ENCODE measurements at places on chromosomes 5 and 9. TPM values are rescaled to one million over a fixed set of nuclear protein-coding genes. Genes with fewer than 3 reads are reported as not detected.

SVEP1 gene
- 32.6 TPM for total RNA-seq

DNA sequence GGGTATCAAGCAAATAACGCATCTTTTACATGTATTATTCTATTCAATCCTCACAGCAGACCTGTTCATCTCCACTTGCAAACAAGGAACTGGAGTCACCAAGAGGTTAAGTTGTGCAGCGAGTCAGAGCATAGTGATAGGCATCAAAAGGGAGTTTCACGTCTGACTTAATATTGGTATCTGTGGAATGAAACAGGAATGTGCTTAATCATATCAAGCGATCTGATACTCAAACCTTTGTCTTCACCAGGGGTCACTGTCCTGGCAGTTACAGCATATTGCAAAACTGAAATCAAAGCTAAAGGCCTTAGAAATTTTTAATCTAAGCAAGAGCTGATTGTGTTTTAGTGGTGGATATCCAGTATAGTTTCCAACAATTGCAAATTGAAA, 271.6 kb downstream of the PLK2 start:
- H3K36me3 ChIP-seq, result no peaks in the 10 kb centered on the region
- DNase-seq, result no peak
- no peaks in the 10 kb centered on the region for H3K27me3 ChIP-seq
- no peaks in the 10 kb centered on the region for H3K4me1 ChIP-seq

- peak; percentile 74 for DNase-seq
- H3K27ac ChIP-seq, result peak within 1 kb of the TSS; percentile 89
- H3K4me1 ChIP-seq, result no peaks in the 10 kb centered on the region
- H3K36me3 ChIP-seq, result no peaks in the 10 kb centered on the region
- H3K4me3 ChIP-seq, result no peak within 1 kb of the TSS
- no peaks in the 10 kb centered on the region for H3K27me3 ChIP-seq
Observed at GRCh38 chr9:137227054-137227852, at the start of gene RNF224. TSS of gene RNF224 (plus strand) at chr9:137227502. CDS start at chr9:137228336, 834 bp downstream.

GMCL2 gene
- not detected for total RNA-seq

CDX1 gene
- 0.43 TPM for total RNA-seq

PRSS3 gene
- 1.3 TPM for total RNA-seq

DNA sequence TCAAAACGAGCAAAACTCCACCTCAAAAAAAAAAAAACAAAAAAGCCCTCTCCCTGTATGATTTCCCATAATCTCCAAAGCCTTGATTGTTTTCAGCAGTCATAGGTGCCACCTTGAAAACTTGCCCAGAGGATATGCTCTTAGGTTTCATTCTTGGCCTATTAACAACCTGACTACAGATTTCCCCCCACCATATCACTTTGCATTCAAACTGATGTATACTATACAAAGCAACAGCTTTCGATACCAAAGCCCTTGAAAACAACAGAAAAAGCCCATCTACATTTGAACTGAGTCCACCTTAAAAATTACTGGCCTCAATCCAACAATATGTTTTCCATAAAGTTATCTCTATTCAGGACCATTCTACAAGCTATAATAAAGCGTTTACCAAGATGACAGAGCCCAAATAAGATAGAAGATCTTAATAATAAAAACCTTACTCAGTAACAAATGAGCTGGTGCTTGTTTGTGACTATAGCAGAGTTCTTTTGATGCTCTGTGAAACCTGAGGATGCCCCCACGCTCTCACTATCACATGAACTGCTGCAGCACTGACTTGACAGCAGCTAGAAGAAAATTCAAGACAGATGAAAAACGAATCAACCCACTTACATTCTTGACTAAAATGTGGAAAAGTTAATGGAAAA, 44.4 kb downstream of the FNBP1 start:
- no peak for DNase-seq
- no peak overlapping the region for H3K27ac ChIP-seq
- no peak overlapping the region for H3K4me3 ChIP-seq
- no peaks in the 10 kb centered on the region for H3K36me3 ChIP-seq

DNA sequence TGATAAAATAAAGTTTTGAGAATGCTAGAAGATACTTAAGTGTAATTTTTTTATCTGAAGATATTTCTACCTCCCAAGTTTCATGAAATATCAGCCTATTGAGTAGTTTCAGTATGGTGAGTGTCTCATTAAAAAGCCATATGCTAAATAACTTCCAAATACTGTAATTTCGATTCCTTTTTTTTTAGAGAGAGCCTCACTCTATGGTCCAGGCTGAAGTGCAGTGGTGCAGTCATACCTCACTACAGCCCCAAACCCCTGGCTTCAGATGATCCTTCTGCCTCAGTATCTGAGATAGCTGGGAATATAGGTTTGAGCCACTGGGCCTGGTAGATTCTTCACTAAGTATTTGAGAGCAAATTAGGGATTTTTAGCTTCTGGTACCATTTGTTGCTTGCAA, 24.5 kb downstream of the CDC42SE2 start:
- H3K36me3 ChIP-seq, result no peaks in the 10 kb centered on the region
- no peaks in the 10 kb centered on the region for H3K4me1 ChIP-seq
- H3K27me3 ChIP-seq, result no peaks in the 10 kb centered on the region
- no peak overlapping the region for H3K4me3 ChIP-seq
- no peak for DNase-seq

AFF4 gene
- total RNA-seq, result 103 TPM

CD14 gene
- 57.9 TPM for total RNA-seq

- no peaks in the 10 kb centered on the region for H3K4me1 ChIP-seq
- H3K27me3 ChIP-seq, result no peaks in the 10 kb centered on the region
- no peaks in the 10 kb centered on the region for H3K36me3 ChIP-seq
Observed at GRCh38 chr5:171825051-171825450, 39.4 kb downstream of the SMIM23 start.

- no peaks in the 10 kb centered on the region for H3K27me3 ChIP-seq
- no peak overlapping the region for H3K27ac ChIP-seq
- no peaks in the 10 kb centered on the region for H3K36me3 ChIP-seq
- DNase-seq, result peak; percentile 62
- H3K4me1 ChIP-seq, result peaks cover 43% of the 10 kb centered on the region
Observed at GRCh38 chr5:39815711-39816110, 390.9 kb upstream of the DAB2 start.

GRCh38 chr5:142295084-142295758, 29.6 kb downstream of the SPRY4 start:
- peak; percentile 78 for DNase-seq
- H3K27me3 ChIP-seq, result no peaks in the 10 kb centered on the region
- peak overlapping the region; percentile 41 for H3K27ac ChIP-seq
- no peak overlapping the region for H3K4me3 ChIP-seq
- no peaks in the 10 kb centered on the region for H3K4me1 ChIP-seq

DNA sequence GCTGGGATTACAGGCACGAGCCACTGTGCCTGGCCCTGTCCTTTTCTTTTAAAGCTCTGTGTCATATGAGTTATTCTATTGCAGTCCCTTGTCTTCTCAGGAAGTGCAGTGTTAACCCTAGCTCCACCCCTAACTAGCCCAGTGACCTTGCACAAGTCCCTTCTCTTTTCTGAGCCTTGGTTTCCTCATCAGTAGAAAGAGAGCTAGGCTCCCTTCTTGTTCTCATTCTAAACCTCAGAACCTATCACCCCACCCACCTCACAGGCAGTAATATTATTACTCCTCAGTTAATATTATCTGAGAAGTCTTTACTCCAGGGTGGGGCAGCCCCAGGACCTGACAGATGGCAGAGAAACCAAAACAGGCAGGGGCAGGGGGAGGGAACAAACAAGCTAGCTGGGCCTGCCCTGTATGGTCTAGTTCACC, 7.2 kb downstream of the CYFIP2 start:
- no peaks in the 10 kb centered on the region for H3K27me3 ChIP-seq
- no peaks in the 10 kb centered on the region for H3K36me3 ChIP-seq
- H3K4me1 ChIP-seq, result peaks cover 9% of the 10 kb centered on the region
- no peak overlapping the region for H3K4me3 ChIP-seq

GRCh38 chr9:123686131-123686828, 243.6 kb downstream of the DENND1A start:
- H3K4me3 ChIP-seq, result no peak overlapping the region
- no peak overlapping the region for H3K27ac ChIP-seq
- peak; percentile 79 for DNase-seq

- H3K4me3 ChIP-seq, result no peak overlapping the region
- no peaks in the 10 kb centered on the region for H3K4me1 ChIP-seq
- no peaks in the 10 kb centered on the region for H3K36me3 ChIP-seq
Observed at GRCh38 chr9:116901260-116901659, 214.2 kb downstream of the TRIM32 start.

IQGAP2 gene
- 17.7 TPM for total RNA-seq

IL12B gene
- not detected for total RNA-seq

DNA sequence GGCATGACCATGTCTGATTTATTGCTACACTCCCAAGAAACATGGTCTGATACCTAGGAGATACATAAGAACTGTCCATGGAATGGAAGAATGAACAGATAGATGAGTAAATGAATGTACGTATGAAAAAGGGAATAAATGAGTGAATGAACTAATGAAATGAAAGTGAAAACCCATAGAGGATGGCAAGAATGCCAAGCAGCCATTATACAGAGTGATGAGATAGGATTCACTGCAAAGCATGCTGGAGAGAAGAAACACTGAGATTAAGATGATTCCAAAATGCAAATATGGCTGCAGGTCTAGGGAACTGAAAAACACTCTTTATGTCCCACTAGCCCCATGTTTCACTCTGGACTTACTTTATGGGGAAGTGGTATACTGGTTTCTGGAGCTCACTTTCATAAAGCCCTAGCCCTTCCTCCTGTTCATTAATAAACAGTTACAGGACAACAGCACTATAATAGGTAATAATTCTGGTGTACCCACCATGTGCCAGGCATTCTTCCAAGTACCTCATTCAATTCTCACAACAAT, 170.3 kb upstream of the RAD23B start:
- H3K27me3 ChIP-seq, result no peaks in the 10 kb centered on the region
- no peak overlapping the region for H3K27ac ChIP-seq
- no peaks in the 10 kb centered on the region for H3K4me1 ChIP-seq
- no peak overlapping the region for H3K4me3 ChIP-seq
- DNase-seq, result no peak

COX7C gene
- total RNA-seq, result 379 TPM

ST8SIA4 gene
- total RNA-seq, result 19.1 TPM

DNA sequence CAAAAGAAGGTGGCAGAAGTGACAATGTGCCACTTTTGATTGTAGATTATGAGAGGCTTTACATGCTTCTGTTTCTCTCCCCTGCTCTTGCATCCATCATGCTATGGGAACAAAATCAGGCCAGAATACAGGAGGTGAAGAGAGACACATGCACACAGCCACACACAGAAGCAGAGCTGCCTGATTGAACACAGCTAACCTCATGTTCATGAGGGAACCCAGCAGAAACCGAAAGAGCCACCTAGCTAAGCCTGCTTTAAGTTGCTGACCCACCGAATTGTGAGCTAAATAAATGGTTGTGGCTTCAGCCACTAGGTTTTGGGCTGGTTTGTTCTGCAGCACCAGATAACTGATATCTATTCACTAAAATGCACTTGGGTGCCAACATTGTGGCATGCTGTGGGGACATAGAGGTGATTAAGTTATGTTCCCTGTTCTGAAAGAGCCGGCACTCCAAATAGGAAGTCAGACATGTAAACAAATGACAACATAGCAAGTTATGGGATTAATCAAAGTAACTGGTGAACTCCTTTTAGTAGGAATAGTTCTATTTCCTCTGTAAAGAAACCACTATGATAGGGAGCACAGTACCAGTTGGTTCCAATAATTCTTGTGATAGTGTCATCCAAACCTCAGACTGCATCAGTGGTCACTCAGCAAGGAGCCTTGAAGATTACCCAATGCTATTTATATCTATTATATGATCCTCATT, 93.6 kb upstream of the TNC start:
- DNase-seq, result peak; percentile 82
- H3K27me3 ChIP-seq, result no peaks in the 10 kb centered on the region
- H3K27ac ChIP-seq, result peak overlapping the region; percentile 33
- no peaks in the 10 kb centered on the region for H3K36me3 ChIP-seq
- H3K4me1 ChIP-seq, result no peaks in the 10 kb centered on the region

MIGA2 gene
- 22.9 TPM for total RNA-seq

GRCh38 chr9:38133595-38133994, 64.6 kb upstream of the SHB start:
- H3K4me1 ChIP-seq, result no peaks in the 10 kb centered on the region
- no peaks in the 10 kb centered on the region for H3K36me3 ChIP-seq
- no peak overlapping the region for H3K27ac ChIP-seq

DNA sequence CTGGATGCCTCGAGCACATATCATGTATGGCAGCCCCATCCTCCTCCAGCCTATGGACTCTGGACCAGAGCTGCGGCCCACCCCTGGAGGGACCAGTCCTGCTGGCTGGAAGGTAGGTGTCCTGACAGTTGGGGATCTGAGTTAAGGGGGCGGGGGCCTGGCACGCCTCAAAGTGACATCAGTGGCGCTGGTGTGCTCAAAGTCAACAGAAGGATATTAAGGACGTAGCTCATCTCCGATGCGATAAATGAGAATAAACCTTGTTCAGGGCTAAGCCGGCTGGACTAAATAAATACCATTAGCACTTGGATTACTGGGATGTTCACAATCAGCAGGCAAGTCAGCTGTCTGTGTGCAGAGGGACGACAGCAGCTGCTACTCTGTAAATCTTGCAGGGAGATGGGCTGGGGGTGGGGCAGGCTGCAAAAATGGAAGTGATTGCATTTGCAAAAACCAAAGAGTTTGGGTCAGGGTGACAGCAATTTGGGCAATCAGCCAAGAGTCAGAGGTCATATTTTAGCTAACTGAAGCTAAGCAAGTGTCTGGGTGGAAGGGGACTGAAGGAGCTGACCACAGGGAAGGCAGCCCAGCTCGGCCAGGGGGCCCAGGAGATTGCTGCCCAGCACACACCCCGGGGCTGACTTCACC, 80.0 kb upstream of the LRRTM2 start:
- H3K4me1 ChIP-seq, result peaks cover 44% of the 10 kb centered on the region
- H3K36me3 ChIP-seq, result no peaks in the 10 kb centered on the region
- no peak overlapping the region for H3K27ac ChIP-seq
- no peaks in the 10 kb centered on the region for H3K27me3 ChIP-seq
- DNase-seq, result peak; percentile 94
- H3K4me3 ChIP-seq, result no peak overlapping the region

- H3K27me3 ChIP-seq, result no peaks in the 10 kb centered on the region
- H3K27ac ChIP-seq, result no peak overlapping the region
- no peaks in the 10 kb centered on the region for H3K4me1 ChIP-seq
- H3K4me3 ChIP-seq, result no peak overlapping the region
- no peak for DNase-seq
- no peaks in the 10 kb centered on the region for H3K36me3 ChIP-seq
Observed at GRCh38 chr5:66694036-66694435, 97.8 kb downstream of the MAST4 start.

DNA sequence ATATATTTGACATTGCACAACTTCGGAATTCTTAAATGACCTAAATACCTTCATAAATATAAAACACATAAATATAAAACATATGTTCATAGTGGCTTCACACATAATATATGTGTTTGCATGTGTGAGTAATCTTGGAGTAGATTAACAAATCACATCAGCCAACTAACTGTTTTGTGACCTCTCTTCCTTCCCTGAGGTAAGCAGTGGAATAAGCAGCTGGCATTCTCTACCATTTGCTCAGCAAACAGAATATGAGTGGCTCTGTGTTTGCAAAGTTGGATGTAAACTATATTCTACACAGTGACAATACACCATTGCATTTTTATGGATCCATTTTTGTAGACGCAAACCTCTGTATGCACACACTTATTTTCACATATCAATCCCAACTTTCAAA, 189.9 kb downstream of the ACER2 start:
- no peak for DNase-seq
- H3K27ac ChIP-seq, result no peak overlapping the region
- H3K4me1 ChIP-seq, result no peaks in the 10 kb centered on the region
- no peaks in the 10 kb centered on the region for H3K36me3 ChIP-seq

Data from lung (tissue), 17 donors.